ENCODE measurements at places on chromosomes 12 and 14.

DNA sequence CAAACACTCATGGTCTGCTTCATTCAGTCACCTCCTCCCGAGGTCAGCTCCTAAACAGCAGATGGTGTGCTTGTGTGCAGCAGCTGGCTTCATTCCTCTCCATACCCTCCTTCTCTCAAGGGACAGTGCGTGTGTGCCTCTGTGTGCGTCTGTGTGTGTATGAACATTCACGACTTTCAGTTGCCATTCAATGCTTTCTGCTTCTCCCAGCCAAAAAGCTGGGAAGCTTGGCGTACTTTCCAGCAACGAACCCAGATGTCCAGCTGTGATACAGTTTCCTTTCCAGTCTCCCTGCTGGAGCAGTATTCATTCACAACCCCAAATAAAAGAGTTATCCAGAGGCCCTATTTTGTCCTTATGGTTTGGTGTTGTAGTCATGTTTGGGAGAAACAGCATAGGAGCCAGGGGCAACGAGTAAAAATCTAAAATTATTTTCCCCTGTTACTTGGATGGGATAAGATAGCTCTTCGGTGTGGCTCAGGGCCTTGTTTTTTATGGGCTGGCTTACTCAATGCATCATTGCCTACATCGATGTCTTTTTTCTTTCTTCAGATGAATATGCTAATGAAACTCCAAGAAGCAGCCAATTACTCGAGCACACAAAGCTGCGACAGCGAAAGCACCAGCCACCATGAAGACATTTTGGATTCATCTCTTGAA, 379.3 kb downstream of the NAV3 start:
- H3K27me3 ChIP-seq = no peaks in the 10 kb centered on the region
- H3K36me3 ChIP-seq = no peaks in the 10 kb centered on the region
- no peaks in the 10 kb centered on the region for H3K4me1 ChIP-seq
- DNase-seq = no peak
- H3K27ac ChIP-seq = peak overlapping the region; percentile 77

DNA sequence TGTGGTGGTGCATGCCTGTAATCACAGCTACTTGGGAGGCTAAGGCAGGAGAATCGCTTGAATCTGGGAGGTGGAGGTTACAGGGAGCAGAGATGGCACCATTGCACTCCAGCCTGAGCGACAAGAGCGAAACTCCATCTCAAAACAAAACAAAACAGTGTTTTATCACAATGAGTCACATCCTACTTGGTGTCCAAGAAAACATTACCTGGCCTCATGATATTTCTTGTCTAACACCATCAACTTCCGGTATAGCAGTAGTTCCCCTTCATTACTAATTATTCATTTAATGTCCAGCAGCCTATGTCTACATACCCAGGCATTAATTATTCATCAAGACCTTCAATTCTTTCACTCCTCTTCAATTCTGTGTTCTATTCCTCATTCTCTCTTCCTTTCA, 115.5 kb downstream of the CCDC59 start:
- no peak overlapping the region for H3K27ac ChIP-seq
- H3K4me3 ChIP-seq = no peak overlapping the region
- no peaks in the 10 kb centered on the region for H3K27me3 ChIP-seq
- no peaks in the 10 kb centered on the region for H3K4me1 ChIP-seq

GRCh38 chr12:29581631-29582030, 84.1 kb upstream of the OVCH1 start:
- no peak overlapping the region for H3K4me3 ChIP-seq
- peak overlapping the region; percentile 82 for H3K27ac ChIP-seq
- no peaks in the 10 kb centered on the region for H3K36me3 ChIP-seq
- no peaks in the 10 kb centered on the region for H3K27me3 ChIP-seq

DNA sequence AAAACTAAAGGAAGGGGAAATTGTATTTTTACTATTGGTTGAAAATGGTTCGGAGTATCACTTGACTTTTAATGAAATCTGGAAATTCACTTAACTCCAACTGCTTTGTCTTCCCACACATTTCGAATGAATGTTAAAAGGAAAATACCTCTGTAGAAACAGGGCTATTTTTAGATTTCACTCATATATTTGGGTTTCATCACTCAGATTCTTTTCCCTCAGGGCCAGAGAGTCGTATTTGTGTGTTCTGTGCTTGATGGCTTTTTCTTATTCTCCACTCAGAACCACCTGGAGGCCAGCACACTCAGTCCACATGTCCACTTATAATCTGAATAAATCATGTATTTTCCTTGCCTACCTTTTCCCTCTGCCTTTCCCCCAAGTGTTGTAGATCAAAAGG, 40.0 kb downstream of the DAAM1 start:
- peaks cover 32% of the 10 kb centered on the region for H3K4me1 ChIP-seq
- DNase-seq = no peak
- no peaks in the 10 kb centered on the region for H3K27me3 ChIP-seq
- H3K4me3 ChIP-seq = no peak overlapping the region
- no peak overlapping the region for H3K27ac ChIP-seq
- no peaks in the 10 kb centered on the region for H3K36me3 ChIP-seq

GRCh38 chr14:85461432-85462133, 68.4 kb upstream of the FLRT2 start:
- no peaks in the 10 kb centered on the region for H3K27me3 ChIP-seq
- H3K36me3 ChIP-seq = no peaks in the 10 kb centered on the region
- no peak overlapping the region for H3K27ac ChIP-seq

DNA sequence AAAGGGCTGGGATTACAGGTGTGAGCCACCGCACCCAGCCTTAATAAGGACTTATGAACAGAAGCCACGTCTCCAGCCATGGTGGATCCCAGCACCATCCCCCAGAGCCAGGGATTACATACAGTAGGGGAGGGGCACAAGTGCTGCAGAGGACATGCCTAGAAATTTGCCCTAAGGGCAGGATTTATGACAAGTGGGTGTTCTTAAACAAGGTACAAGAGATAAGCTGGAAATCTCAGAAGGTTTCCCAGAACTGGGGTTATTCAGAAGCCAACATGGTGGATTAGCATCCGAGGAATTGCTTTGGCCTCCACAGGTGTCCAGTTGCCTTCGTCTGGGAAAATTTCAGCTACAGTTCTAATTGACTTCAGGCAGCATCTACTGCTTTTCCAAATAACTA, 114.4 kb upstream of the EGLN3 start:
- no peak for DNase-seq
- no peaks in the 10 kb centered on the region for H3K27me3 ChIP-seq

GRCh38 chr12:130070126-130070611, 92.1 kb upstream of the FZD10 start:
- H3K27ac ChIP-seq = peak overlapping the region; percentile 22
- H3K36me3 ChIP-seq = no peaks in the 10 kb centered on the region
- DNase-seq = no peak
- H3K4me1 ChIP-seq = peaks cover 7% of the 10 kb centered on the region
- peak overlapping the region; percentile 15 for H3K4me3 ChIP-seq

GRCh38 chr12:94948232-94948810, 55.2 kb downstream of the NDUFA12 start:
- no peak overlapping the region for H3K4me3 ChIP-seq
- no peak for DNase-seq
- H3K27ac ChIP-seq = no peak overlapping the region

DNA sequence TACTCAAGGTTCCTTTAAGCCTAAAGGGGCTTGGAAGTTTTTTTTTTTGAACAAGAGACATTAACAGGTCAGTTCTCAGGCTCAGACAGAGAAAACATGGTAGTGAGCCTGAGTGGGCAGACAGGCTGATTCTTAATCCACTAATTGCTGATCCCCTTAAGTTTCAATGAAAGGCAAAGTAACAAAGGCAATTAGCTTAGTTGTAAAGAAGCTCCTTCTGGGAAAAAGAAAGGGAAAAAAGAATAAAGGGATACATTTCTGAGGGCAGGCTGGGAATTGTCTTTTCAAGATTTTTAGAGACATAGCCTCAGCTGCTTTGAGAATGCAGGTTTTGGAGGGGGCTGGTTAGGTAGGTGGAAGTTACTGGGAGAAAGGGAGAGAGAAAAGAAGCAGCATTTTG, 133.8 kb downstream of the CFAP54 start:
- no peak for DNase-seq
- H3K27me3 ChIP-seq = no peaks in the 10 kb centered on the region
- H3K4me3 ChIP-seq = no peak overlapping the region
- H3K36me3 ChIP-seq = no peaks in the 10 kb centered on the region

- no peak overlapping the region for H3K27ac ChIP-seq
- no peak for DNase-seq
- H3K36me3 ChIP-seq = no peaks in the 10 kb centered on the region
- no peak overlapping the region for H3K4me3 ChIP-seq
Observed at GRCh38 chr12:17062267-17063036, 456.5 kb upstream of the LMO3 start.

DNA sequence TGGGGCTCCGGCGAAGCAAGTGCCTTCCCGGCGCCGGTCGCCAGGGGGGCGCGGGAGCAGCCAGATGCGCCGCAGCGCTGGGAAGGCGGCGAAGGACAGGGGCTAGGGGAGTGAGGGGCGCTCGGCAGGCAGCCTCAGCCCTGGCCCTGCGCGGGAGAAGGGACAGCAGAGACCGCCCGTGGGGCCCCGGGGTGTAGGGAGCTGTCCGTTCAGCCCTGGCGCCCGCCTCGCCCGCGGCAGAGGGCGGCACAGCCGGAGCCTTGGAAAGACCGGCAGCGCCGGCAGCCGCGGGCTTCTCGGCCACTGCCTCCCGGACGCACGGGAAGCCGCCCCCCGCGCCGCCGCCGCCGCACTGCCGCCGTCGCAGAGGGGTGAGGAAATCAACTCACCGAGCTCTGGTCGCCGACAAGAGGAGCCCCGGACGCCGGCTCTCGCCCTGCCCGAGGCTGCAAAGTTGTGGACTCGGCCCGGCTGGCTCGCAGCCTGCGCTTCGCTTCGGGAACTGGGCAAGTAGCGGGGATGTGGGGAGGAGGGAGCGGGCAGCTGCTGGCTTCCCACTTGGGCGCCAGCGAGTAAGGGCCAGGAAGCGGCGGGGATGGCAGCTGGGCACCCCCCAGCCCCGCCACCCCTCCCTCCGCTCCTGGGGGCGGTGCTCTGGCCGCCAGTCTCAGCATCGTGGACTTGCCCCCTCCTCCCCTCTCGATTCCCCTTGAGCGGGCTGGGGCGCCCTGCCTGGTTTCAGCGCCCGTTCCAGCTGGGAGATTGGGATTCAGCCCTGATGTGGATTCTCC, at the start of gene ZDHHC22:
Gene ZDHHC22, minus strand, starts transcription at position 578 of the 791 bp plus-strand sequence. CDS start 2,053 bp downstream, outside the sequence.
- H3K36me3 ChIP-seq = no peaks in the 10 kb centered on the region
- H3K4me1 ChIP-seq = peaks cover 28% of the 10 kb centered on the region
- no peak within 1 kb of the TSS for H3K27ac ChIP-seq
- no peak for DNase-seq
- peaks cover 4% of the 10 kb centered on the region for H3K27me3 ChIP-seq

- no peak overlapping the region for H3K27ac ChIP-seq
- DNase-seq = no peak
- H3K4me3 ChIP-seq = no peak overlapping the region
- H3K4me1 ChIP-seq = no peaks in the 10 kb centered on the region
- H3K27me3 ChIP-seq = no peaks in the 10 kb centered on the region
Observed at GRCh38 chr14:67335781-67336180, 23.8 kb downstream of the ATP6V1D start.

GRCh38 chr14:36665887-36666415, 4.3 kb downstream of the PAX9 start:
- H3K36me3 ChIP-seq = no peaks in the 10 kb centered on the region
- H3K27ac ChIP-seq = no peak overlapping the region
- no peak overlapping the region for H3K4me3 ChIP-seq

DNA sequence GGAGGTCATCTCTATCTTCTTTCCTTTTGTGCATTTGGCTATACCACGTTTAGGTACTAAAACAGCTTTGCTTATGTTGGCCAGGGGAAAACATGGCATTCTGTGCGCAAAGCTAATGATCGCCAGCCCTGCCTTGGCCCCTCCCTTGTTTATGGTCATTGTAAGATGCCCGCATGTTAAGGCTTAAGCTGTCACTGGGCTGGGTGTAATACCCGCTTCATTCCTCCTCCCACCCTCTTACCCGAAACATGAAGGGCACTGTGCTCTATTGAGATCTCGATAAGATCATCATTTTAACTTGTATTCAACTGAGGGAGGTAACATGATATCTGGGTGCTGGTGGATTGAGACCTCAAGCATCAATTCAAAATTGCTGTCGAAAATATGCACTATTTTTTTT, 34.7 kb downstream of the BRI3BP start:
- no peak for DNase-seq
- H3K27ac ChIP-seq = no peak overlapping the region
- H3K4me3 ChIP-seq = no peak overlapping the region
- H3K27me3 ChIP-seq = no peaks in the 10 kb centered on the region

DNA sequence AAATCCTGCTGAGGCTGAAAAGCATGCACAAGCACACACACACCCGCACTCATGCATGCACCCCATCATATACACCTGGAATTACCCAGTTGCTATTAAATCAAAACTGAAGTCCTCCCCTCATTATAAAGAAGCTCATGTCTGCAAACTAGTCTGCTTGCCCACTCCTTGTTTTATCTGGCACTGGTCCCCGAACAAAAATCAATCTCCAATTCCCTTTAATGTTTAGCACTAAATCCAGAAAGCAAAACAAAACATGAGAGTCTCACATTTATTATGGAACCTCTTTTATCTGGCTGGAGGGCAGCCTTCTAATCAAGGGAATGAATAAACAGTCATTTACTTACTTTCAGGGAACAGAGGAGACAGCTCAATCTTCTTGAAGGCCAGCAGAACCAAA, 1093.4 kb upstream of the FLRT2 start:
- no peak for DNase-seq
- H3K27me3 ChIP-seq = no peaks in the 10 kb centered on the region
- H3K27ac ChIP-seq = no peak overlapping the region
- no peak overlapping the region for H3K4me3 ChIP-seq

DNA sequence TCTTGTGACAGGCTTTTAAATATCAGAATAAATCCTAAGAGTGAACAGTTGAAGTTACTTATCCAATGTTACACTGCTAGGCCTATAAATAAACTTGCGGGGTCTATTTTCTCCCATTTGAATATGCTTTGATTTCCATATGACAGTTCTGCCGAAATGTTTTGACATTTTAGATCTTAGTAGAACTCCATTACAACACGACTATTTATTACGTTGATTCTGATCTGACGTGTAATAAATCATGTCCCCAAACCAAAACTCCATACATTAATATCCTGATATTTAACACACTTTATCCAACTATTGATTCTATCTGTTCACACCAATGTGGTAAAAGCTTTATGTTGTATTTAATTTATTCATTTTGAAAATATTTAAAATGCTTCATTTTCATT, 16.1 kb upstream of the NEMF start:
- H3K4me3 ChIP-seq = peak overlapping the region; percentile 48
- no peak for DNase-seq
